ENCODE measurements at places on chromosomes 1 and 21.

DNA sequence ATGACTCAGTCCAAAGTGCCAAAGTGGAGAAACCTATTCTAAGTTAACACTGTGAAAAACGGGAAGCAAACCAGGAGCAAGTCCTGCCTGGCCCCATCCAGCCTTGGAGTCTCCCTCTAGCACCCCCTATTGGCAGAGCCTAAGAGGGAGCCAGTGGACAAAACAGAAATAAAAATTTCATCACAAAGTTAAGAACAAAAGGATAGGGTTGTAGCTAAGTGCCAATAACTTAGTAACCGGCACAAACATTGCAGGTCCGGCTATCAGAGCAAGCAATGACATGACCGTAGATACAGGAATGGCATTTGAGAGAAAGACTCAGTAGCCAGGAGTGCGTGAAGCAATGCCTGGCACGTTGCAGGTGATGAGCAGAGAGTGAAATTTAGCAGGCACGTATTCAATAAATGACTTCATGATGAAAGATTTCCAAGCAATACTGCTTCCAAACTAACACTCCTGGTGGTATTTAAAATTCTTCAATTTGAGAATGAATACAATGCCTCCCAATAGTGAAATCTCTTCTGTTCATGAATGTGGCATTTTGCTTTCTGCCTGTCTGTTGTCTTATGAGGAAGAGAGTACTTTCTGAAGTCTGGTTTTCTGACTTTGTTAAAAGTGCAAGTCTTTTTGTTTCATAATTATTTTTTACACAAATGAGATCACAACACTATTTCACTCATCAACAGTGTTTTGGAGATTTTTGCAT lies 391.0 kb downstream of the OMA1 start:
- no peak for DNase-seq

GRCh38 chr1:71422221-71422620 lies 341.4 kb upstream of the ZRANB2 start:
- no peak for DNase-seq

GRCh38 chr21:34630536-34631143 lies 15.7 kb upstream of the RCAN1 start:
- peak; percentile 67 for DNase-seq

DNA sequence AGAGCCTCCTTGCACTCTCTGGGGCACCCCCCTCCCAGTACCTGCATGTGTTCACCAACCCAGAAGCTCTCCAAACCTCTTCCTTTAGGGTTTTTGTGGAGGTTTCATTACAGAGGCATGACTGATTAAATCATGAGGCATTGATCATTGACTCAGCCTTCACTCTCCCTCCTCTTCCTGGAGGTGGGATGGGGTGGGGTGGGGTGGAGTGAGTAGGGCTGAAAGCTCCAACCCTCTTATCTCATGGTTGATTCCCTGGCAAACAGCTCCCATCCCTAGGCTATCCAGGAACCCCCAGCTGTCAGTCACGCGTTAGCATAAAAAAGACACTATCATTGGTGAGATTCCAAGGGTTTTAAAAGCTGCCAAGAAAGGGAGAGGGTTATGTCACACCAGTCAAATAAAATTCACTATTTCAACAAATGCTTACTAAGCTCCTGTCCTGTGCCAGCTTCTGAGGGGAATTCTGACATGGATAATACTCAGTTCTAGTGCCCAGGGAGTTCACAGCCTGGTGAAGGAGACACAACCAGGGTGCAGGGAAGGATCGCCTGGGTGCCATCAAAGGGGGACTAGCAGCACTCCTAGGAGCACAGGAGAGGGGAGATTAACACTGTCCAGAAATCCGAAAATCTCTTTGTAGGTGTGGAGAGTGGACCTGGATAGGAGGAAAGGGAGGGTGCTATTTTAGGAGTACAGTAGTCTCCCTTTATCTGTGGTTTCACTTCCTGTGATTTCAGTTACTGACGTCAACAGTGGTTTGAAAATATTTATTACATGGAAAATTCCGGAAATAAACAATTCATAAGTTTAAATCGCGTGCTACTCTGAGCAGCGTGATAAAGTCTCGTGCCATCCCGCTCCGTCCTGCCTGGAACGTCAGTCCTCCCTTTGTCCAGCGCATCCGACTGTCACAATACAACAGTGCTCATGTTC lies 6.8 kb upstream of the IL24 start:
- DNase-seq, result no peak

- DNase-seq, result peak; percentile 21
Observed at GRCh38 chr1:234628089-234628488, 18.1 kb upstream of the IRF2BP2 start.

GRCh38 chr1:31414980-31415370 lies 2.0 kb downstream of the SERINC2 start:
- no peak for DNase-seq
